ENCODE measurements at places on chromosomes 2 and 18.

DNA sequence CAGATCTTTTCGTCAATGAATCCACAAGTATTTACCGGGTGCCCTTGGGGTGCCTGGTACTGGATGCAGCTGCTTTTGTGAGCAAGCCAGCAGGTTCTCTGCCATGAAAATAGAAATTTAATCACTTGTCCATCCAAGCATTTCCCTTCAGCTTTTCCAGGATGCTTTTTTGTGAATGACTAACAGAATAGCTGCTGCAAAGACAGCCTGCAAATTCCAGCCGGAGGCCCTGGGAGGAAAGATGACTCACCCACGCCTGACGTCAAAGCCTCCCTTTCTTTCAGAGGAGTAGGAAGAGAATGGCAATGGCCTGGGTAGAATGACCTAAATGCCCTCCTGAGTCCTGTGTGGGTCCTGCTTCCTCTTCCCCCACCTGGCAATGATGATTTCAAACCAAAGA lies 111.9 kb downstream of the AP1S3 start:
- DNase-seq: peak; percentile 92

DNA sequence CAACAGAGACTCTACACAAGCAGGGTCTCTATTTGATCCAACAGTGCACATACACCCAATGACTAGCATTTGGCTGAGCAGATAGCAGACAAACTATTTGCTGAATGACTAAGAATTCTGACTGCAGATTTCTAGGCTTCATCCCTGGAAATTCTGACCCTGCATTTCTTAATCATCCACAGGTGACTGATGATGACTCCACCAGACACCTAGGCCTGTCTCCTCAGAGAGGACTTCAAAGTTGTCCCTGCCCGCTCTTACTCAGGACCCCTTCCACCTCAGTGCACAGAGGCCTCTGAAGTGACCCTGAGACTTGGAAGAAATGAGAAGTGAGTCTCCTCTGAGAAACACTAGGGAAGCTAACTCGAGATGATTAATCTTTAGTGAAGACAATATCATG lies 51.3 kb downstream of the SEPTIN10 start:
- DNase-seq: no peak

DNA sequence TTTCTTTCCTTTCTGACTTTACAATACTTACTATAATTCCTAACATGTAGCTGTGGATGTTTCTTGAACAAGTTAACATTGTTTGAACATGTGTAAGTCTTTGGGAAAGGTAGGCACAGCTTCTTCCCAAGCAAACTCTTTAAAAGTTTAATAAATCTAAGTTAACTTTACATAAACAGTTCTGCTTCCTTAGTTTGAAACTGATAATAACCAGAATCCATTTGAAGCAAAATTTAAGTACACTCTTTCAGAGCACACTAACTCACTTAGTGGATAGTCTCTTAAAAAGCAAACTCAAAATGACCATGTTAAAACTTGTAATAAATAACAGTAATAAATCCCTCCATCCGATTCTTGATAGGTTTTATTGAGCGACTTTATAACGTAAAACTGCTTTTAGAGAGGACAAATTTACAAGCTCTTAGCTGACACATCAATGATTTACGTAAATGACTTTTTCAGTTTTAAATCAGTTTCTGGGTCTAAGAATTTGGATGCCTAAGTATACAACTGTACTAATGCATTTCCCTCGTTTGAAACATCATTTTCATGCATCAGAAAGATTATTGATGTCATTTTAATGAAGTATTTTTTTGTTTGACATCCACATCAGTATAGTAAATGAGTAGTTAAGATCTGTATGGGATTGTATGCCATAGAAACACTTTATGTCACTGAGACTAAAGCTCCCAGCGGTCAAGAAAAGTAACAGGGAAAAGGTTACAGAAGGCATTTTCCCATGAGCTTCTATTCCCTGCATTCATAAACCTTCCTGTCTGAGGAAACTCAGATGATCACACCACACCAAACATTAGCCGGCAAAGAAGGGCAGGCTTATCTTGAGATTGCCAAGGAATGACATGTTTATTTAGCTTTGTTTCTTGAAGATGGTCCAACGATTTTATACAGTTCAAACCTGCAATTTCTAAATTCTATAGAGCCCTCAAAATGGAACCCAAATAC lies 67.5 kb downstream of the PDE1A start:
- no peak for DNase-seq

DNA sequence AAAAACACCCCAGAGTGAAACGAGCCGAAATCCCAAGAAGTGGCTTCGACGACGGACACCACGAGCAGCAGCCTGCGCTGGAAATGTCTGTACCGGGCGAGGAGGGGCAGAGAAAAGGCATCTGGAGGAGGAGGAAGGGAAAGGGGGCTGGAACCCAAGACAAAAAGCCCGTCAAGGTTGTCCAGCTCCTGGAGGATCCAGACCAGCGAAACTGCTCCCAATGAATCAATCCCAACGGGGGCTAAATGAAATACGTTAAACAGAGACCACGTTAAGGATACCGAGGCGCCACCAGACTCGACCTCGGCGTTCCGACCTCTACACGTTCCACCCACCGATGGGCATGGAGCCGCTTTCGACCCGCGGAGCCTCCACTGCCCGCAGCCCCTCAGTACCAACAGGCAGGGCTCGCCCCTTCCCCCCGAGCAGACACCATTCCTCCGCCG lies 400 bp downstream of the CCDC88A start:
- DNase-seq: peak; percentile 39

DNA sequence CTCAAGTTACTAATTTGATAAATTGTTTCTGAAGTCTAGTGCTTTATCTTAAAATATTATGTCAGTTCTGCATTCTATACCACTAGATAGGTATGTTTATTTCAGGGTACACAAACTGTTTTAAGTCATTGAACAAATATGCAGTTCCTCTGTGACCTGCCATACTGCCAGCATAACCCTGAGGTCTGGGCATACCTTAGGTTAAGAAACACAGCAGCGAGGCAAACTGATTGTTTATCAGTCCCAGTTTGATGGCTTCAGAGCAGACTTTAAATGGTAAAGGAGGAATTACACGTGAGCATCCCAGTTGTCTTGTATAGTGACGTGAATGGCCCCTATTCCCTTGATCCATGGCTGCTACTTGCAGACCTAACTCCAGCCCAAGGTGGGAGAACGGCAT lies 186.4 kb upstream of the LRRTM1 start:
- no peak for DNase-seq

GRCh38 chr2:225103737-225104141 lies 61.5 kb upstream of the DOCK10 start:
- DNase-seq: no peak

DNA sequence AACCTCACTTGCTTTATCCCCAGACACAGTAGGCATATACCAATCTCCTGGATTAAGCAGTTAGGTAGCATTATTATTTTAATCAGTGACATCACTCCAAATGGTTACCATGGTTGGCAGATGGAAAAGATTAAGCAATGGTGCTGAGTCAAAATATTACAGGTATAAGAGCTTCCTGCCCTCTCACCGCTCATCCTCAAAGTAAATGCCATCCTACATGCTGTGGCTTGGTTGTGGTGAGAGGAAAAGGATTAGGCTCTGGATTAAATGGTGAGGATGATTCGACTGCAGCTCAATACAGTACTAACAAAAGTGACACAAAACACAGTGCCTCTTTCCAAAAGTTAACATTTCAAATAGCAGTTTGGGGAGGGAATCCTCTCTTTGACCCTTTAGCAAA lies 108.9 kb upstream of the ACAA2 start:
- DNase-seq: no peak

- DNase-seq: no peak
Measured at GRCh38 chr2:23489471-23490322, 104.7 kb downstream of the KLHL29 start.

GRCh38 chr2:63078852-63079606 lies 28.4 kb downstream of the OTX1 start:
- DNase-seq: no peak

GRCh38 chr2:154696810-154697417 lies 1.6 kb upstream of the KCNJ3 start:
- no peak for DNase-seq

DNA sequence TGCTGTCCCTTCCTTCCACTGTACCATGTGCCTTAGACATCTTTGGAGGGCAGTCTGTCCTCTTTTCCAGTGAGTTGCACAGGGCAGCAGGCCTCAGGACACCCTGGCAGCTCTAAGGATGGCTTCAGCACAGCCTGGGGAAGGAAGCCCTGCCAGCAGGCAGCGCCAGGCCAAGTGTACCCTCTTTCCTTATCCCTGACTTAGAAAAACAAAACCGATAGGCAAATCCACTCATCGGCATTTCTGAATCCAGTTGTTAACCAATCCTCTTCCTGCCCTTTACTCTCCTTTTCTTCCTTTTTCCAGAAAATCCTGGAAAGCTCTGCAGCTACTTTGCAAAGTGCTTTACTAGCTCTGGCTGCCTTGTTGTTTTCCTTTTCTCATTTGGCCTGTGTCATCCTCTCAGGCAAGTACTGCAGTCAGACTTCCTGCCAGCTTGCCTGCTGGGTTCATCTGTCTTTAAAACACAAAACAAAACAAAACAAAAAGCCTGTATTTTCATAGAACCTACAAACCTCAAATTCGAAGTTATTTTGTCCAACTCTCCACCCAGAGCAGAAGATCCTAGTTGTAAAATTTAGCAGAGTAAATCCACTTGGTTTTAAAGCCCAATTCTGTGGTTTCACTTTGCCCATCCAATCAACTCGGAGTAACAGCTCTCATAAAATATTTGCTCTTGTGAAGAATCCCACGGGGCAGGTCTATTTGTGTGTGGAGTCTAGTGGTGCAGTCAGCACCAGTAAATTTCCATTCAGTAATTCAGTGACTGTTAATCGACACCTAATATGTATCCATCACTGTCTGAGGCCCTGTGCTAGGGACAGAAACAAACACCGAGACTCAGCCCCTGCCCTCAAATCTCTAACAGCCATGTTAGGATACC lies 45.2 kb downstream of the PCBP1 start:
- DNase-seq: no peak

- DNase-seq: no peak
Measured at GRCh38 chr2:172009823-172010222, 10.1 kb downstream of the METAP1D start.

GRCh38 chr2:233473878-233474277 lies 92.7 kb downstream of the USP40 start:
- no peak for DNase-seq
